ENCODE measurements at places on chromosomes 6 and 20. TPM values are rescaled to one million over a fixed set of nuclear protein-coding genes. Genes with fewer than 3 reads are reported as not detected.

GRCh38 chr20:22411627-22412450, 172.5 kb downstream of the FOXA2 start:
- no peak overlapping the region for H3K4me3 ChIP-seq
- peaks cover 2% of the 10 kb centered on the region for H3K27me3 ChIP-seq
- no peaks in the 10 kb centered on the region for H3K4me1 ChIP-seq
- no peak overlapping the region for H3K27ac ChIP-seq
- DNase-seq = peak; percentile 40

- no peak overlapping the region for H3K27ac ChIP-seq
- H3K36me3 ChIP-seq = no peaks in the 10 kb centered on the region
- H3K27me3 ChIP-seq = no peaks in the 10 kb centered on the region
These were observed 251.0 kb downstream of the SYNE1 start for GRCh38 chr6:152386131-152386530.

GRCh38 chr20:46022411-46023147, 6.4 kb upstream of the SLC12A5 start:
- H3K36me3 ChIP-seq = no peaks in the 10 kb centered on the region
- peak; percentile 80 for DNase-seq
- H3K27ac ChIP-seq = no peak overlapping the region
- H3K27me3 ChIP-seq = peaks cover 82% of the 10 kb centered on the region
- H3K4me1 ChIP-seq = no peaks in the 10 kb centered on the region
- no peak overlapping the region for H3K4me3 ChIP-seq

- H3K27ac ChIP-seq = peak overlapping the region; percentile 73
- DNase-seq = no peak
- H3K36me3 ChIP-seq = no peaks in the 10 kb centered on the region
- peaks cover 23% of the 10 kb centered on the region for H3K4me1 ChIP-seq
- H3K27me3 ChIP-seq = no peaks in the 10 kb centered on the region
- H3K4me3 ChIP-seq = no peak overlapping the region
These were observed 39.7 kb upstream of the ATXN1 start for GRCh38 chr6:16800942-16801341.

- H3K36me3 ChIP-seq = no peaks in the 10 kb centered on the region
- DNase-seq = no peak
- H3K27ac ChIP-seq = no peak overlapping the region
- H3K4me3 ChIP-seq = no peak overlapping the region
- H3K27me3 ChIP-seq = no peaks in the 10 kb centered on the region
These were observed 62.4 kb downstream of the APCDD1L start for GRCh38 chr20:58452667-58453255.

DNA sequence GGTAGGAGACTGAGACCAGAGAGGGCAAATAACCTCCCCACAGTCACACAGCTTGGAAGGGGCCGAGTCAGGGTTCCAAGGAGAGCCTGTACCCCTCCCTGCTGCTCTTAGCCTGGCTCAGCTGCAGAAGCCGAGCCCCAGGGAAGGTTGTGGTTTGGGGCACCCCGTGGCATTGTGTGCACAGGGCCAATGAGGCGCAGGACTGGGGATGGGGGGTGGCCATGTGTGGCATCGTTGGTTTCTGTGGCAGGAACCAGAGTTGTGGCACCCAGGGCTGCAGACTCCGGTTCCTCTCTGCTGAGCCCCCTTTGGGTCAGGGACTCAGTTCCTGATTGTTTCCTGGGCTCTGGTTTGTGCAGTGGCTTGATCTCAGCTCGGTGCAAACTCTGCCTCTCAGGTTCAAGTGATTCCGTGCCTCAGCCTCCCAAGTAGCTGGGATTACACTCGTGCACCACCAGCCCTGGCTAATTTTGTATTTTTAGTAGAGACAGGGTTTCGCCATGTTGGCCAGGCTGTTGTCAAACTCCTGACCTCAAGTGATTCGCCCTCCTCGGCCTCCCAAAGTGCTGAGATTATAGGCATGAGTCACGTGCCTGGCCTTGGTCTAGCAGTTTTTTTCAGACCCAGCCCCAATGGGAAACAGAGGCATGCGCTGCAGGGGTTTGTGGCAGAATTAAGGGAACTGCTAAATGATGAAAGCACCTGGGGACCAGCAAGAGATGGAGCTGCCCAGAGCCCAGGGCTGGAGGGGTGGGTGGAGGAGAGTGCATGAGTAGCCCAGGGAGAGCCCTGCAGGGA, 221.0 kb upstream of the SULF2 start:
- no peaks in the 10 kb centered on the region for H3K27me3 ChIP-seq
- H3K4me1 ChIP-seq = no peaks in the 10 kb centered on the region
- DNase-seq = no peak
- H3K27ac ChIP-seq = no peak overlapping the region
- H3K4me3 ChIP-seq = no peak overlapping the region

GRCh38 chr20:19783966-19784401, 25.9 kb downstream of the RIN2 start:
- no peaks in the 10 kb centered on the region for H3K27me3 ChIP-seq
- peak overlapping the region; percentile 46 for H3K27ac ChIP-seq
- DNase-seq = no peak
- H3K4me3 ChIP-seq = no peak overlapping the region

GRCh38 chr6:4606821-4607704, 169.1 kb upstream of the CDYL start:
- H3K4me1 ChIP-seq = peaks cover 30% of the 10 kb centered on the region
- H3K27me3 ChIP-seq = no peaks in the 10 kb centered on the region
- H3K27ac ChIP-seq = peak overlapping the region; percentile 77
- peak overlapping the region; percentile 30 for H3K4me3 ChIP-seq

GRCh38 chr6:136889271-136890193, 32.6 kb upstream of the SLC35D3 start:
- no peak overlapping the region for H3K27ac ChIP-seq
- H3K36me3 ChIP-seq = no peaks in the 10 kb centered on the region

GRCh38 chr6:24867104-24867703, 68.5 kb upstream of the ARMH2 start:
- H3K4me3 ChIP-seq = no peak overlapping the region
- H3K4me1 ChIP-seq = no peaks in the 10 kb centered on the region
- no peaks in the 10 kb centered on the region for H3K27me3 ChIP-seq
- no peaks in the 10 kb centered on the region for H3K36me3 ChIP-seq
- H3K27ac ChIP-seq = no peak overlapping the region

DNA sequence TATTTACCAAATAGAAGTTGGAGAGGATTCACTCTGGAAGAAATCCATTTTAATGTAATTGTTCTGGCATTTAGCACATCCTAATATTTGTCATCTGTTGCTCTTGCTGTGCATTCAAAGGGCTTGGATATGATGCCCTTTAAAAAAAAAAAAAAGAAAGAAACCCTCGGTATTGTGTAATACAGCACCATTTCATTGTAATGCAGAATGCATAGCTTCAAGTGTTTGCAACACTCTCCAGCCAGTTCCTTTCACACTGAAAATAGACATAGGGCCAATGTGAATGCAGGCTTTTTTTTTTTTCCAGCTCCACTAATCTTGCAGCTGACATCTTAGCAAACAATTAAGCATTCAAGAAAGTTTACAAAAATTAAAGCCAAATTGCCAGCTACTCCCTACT, 197.4 kb upstream of the POU3F2 start:
- no peaks in the 10 kb centered on the region for H3K36me3 ChIP-seq
- DNase-seq = no peak
- H3K27ac ChIP-seq = no peak overlapping the region
- no peak overlapping the region for H3K4me3 ChIP-seq

DNA sequence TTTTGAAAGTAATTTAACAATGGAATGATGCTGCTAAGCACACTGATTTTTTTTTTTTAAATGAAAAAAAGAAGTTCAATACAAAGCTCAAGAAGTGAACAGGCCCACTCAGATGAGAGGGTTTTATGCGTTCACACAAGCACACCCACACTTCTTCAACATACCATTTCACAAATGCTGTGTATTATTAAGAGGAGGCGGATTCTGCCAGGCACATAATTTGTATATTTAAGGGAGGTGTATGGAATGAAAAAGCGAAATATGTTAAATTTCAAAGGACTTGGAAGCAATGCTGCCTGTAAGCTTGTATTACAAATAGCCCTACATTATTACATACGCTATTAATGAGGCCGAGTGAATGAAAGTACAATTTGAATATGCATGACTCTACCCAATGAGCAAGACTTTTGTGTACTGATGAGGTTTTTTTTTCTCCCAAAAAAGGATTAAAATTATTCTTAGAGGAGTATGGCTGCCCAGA, 123.9 kb downstream of the INSM1 start:
- H3K27ac ChIP-seq = no peak overlapping the region
- H3K4me1 ChIP-seq = no peaks in the 10 kb centered on the region
- H3K4me3 ChIP-seq = no peak overlapping the region
- H3K27me3 ChIP-seq = no peaks in the 10 kb centered on the region

DNA sequence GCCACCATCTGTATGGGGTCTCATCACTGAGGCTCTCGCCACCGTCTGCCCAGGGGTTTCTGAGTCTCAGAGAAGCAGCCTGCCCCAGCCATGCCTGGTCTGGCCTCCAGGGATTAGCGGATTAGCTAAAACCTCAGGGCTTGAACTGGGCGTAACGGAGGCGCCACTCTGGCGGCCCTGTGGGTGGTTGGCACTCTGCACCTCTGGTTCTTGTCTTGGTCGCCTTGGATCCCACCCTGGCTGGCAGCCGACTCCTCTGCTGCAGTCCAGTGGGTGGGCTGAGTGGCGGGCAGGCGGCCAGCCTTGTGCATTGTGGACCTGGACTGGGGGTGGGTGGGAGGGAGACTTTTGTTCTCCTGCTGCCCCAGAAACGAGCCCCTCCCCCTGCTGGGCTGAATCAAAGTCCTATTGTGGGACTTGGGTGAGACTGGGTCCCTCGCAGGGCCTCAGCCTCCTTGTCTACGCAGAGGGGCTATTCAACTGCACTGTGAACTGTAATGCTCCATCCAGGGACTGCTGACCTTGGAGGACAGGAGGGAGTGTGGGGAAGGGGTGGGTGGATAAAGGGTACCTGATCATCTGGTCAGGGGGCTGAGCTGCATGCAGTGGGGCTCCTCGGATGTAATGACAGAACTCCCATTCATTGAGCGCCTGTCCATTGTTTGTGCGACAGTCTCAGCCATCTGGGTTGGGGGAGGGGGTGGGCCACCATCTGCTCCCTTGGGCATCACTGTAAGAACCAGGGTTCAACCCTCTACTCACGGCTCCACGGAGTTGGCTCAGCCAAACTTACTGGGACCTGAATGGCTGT, 23.9 kb downstream of the SUN5 start:
- no peak for DNase-seq
- H3K4me3 ChIP-seq = no peak overlapping the region
- H3K27me3 ChIP-seq = no peaks in the 10 kb centered on the region
- no peaks in the 10 kb centered on the region for H3K4me1 ChIP-seq

GRCh38 chr6:106757267-106757666, 127.9 kb downstream of the QRSL1 start:
- no peak for DNase-seq
- H3K4me1 ChIP-seq = no peaks in the 10 kb centered on the region
- H3K27ac ChIP-seq = peak overlapping the region; percentile 21
- no peak overlapping the region for H3K4me3 ChIP-seq
- no peaks in the 10 kb centered on the region for H3K36me3 ChIP-seq

GRCh38 chr6:33885132-33886057, 81.6 kb upstream of the MLN start:
- H3K4me1 ChIP-seq = no peaks in the 10 kb centered on the region
- DNase-seq = no peak
- no peak overlapping the region for H3K4me3 ChIP-seq
- H3K27me3 ChIP-seq = no peaks in the 10 kb centered on the region
- H3K27ac ChIP-seq = no peak overlapping the region

GRCh38 chr6:107866606-107867301, 42.6 kb upstream of the SCML4 start:
- peaks cover 4% of the 10 kb centered on the region for H3K36me3 ChIP-seq
- DNase-seq = no peak
- H3K4me3 ChIP-seq = no peak overlapping the region
- no peaks in the 10 kb centered on the region for H3K27me3 ChIP-seq
- H3K4me1 ChIP-seq = no peaks in the 10 kb centered on the region
- no peak overlapping the region for H3K27ac ChIP-seq

GRCh38 chr20:43953919-43954592, 39.4 kb downstream of the TOX2 start:
- DNase-seq = no peak
- no peak overlapping the region for H3K4me3 ChIP-seq
- H3K36me3 ChIP-seq = no peaks in the 10 kb centered on the region

- H3K27ac ChIP-seq = no peak overlapping the region
- H3K36me3 ChIP-seq = no peaks in the 10 kb centered on the region
These were observed 110.8 kb downstream of the MYLK4 start for GRCh38 chr6:2639896-2640295.

- H3K4me3 ChIP-seq = no peak overlapping the region
- DNase-seq = no peak
- no peaks in the 10 kb centered on the region for H3K4me1 ChIP-seq
- H3K27me3 ChIP-seq = no peaks in the 10 kb centered on the region
- no peak overlapping the region for H3K27ac ChIP-seq
These were observed 85.0 kb upstream of the PMEPA1 start for GRCh38 chr20:57794600-57795341.

- DNase-seq = no peak
- no peaks in the 10 kb centered on the region for H3K36me3 ChIP-seq
- no peak overlapping the region for H3K27ac ChIP-seq
These were observed 139.5 kb upstream of the CDH4 start for GRCh38 chr20:61112515-61112914.

DNA sequence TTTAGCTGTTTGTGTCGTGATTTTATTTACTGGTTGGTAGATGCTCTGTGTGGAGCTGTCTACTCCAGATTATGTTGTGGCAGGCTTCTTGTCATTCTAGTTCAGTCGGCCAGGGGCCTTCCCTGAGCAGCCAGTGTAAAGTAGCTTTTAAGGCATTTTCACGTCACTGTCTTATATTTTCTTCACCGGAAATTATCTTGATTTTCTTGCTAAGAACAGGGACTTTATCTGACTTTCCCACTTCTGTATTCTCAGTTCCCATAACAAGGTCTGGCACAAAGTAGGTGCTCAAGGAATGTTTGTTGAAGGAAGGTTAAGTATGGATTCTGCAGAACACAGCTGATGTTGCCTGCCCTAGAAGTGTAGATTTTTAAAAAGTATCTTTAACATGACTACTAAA, 868 bp downstream of the LTV1 start:
- H3K4me3 ChIP-seq = peak overlapping the region; percentile 85
- H3K27me3 ChIP-seq = no peaks in the 10 kb centered on the region
- DNase-seq = no peak
- peaks cover 10% of the 10 kb centered on the region for H3K36me3 ChIP-seq
- peaks cover 15% of the 10 kb centered on the region for H3K4me1 ChIP-seq

DNA sequence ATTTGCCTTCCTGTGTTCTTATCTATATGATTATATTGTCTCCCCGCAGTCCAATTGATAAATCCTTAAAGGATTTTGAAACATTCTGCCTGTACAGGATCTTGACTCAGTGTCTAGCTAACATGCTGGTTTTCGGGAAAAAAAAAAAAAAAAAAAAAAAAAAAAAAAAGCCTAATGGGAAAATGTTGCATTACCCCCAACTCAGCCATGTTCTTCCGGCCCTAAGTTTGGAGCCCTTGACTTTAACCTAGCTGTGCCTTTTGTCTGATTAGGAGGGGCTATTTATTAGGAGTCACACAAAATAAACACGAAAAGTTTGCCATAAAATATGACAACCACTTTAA, 244.4 kb upstream of the TCF21 start:
- H3K4me3 ChIP-seq = no peak overlapping the region
- H3K27me3 ChIP-seq = no peaks in the 10 kb centered on the region
- H3K4me1 ChIP-seq = no peaks in the 10 kb centered on the region
- DNase-seq = no peak

The MYL9 gene
- 45.3 TPM for total RNA-seq

The PRL gene
- not detected for total RNA-seq

The DEFB132 gene
- total RNA-seq = not detected

The CUL9 gene
- total RNA-seq = 10.9 TPM

The PROKR2 gene
- not detected for total RNA-seq

The KIF13A gene
- 62.0 TPM for total RNA-seq

The RNF182 gene
- total RNA-seq = 0.09 TPM

The VGLL2 gene
- total RNA-seq = 60.2 TPM

The SH3BGRL2 gene
- total RNA-seq = 9.7 TPM

The PPIL6 gene
- 1.1 TPM for total RNA-seq

The PHACTR1 gene
- total RNA-seq = 0.85 TPM

The HLA-DQA2 gene
- total RNA-seq = not detected

The KIF25 gene
- total RNA-seq = not detected

The PTGIS gene
- 8.0 TPM for total RNA-seq
